ENCODE measurements at places on chromosomes 7 and 10.

- DNase-seq = no peak
Observed at GRCh38 chr10:125531465-125531864, 151.5 kb downstream of the TEX36 start.

DNA sequence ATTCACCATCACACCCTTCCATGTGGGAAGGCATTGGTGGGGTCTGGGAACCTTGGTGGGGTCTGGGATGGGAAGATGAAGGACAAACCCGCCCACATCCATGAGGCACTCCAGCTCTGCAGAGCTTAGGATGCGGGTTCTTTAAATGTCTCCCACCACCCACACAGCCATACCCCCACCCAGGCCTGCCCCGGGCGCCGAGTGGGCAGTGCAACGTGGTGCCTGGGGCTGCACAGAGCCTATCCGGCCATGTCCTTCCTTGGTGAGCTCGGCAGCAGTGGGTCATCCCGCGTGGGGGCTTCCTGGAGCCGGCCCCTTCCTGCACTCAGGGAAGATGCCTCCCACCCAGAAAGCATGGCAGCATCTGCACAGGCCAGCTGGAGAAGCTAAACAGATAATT lies 163.5 kb upstream of the TCERG1L start:
- DNase-seq = no peak

- no peak for DNase-seq
Observed at GRCh38 chr10:132944510-132944909, 2.1 kb upstream of the CFAP46 start.

- no peak for DNase-seq
Observed at GRCh38 chr10:118958984-118959925, 70.3 kb upstream of the NANOS1 start.

- DNase-seq = no peak
Observed at GRCh38 chr7:45585628-45586027, 11.5 kb downstream of the ADCY1 start.

- DNase-seq = no peak
Observed at GRCh38 chr10:108817584-108817983, 1105.7 kb downstream of the XPNPEP1 start.

- no peak for DNase-seq
Observed at GRCh38 chr7:43653891-43654504, 71.1 kb downstream of the STK17A start.

All from iPS DF 19.7 (cell line).